ENCODE measurements at places on chromosomes 5 and 9.

GRCh38 chr9:94056442-94056974 lies 27.8 kb upstream of the PTPDC1 start:
- DNase-seq: no peak

DNA sequence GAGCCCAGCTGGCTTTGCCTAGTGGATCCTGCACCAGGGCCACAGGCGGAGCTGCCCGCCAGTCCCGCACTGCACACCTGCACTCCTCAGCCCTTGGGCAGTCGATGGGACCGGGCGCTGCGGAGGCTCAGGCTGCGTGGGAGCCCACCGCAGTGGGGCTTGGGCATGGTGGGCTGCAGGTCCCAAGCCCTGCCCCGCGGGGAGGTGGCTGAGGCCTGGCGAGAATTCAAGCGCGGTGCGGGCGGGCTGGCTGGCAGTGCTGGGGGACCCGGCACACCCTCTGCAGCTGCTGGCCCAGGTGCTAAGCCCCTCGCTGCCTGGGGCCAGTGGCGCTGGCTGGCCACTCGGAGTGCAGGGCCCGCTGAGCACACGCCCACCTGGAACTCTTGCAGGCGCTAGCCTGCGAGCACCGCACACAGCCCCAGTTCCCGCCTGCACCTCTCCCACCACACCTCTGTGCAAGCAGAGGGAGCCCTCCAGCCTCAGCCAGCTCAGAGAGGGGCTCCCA lies 125.7 kb upstream of the OTULINL start:
- no peak for DNase-seq

DNA sequence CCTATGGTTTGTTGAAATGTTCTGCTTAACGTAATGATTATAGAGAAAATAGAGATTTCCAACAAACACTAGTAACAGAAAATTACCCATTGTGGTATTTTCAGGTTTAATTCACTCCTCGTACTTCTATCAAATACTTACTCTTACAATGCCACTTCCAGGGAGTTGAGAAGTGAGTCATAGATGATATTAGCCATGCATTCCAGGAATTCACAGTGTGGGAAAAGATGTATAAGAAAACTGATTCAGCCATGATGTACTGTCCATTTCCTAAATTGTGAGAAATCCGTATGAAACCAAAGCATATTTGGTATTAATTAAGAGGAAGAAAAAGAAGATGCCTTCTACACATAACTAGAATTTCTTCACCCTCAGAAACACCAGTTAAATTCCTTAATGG lies 1854.6 kb upstream of the WWC1 start:
- DNase-seq: no peak

DNA sequence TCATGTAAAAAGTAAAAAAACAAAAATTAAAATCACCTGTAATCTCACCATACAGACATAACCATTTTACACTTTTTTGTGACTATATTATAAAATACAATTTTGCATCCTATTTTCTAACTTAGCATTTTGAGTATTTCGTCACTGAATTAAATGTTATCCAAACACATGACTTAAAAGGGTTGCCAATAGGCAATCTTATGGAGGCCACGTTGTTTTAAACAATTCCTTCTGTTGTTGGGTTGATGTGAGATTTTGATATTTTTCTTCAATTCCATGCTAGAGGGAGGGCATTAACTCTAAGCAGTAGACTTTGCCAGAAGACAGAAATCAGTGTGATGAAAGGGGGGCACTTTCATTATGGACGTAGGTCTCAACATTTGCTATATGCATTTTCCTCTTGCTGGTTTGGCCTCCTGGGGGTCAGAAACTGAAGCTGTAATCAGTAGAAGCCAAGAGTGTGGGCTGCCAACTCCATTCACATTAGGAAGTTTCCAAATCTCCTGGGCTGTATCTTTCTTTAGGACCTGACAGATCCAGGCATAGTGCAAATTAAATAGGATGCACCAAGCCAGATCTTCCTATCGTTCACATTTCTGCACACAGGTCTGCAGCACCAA lies 614.2 kb upstream of the CLINT1 start:
- DNase-seq: no peak

DNA sequence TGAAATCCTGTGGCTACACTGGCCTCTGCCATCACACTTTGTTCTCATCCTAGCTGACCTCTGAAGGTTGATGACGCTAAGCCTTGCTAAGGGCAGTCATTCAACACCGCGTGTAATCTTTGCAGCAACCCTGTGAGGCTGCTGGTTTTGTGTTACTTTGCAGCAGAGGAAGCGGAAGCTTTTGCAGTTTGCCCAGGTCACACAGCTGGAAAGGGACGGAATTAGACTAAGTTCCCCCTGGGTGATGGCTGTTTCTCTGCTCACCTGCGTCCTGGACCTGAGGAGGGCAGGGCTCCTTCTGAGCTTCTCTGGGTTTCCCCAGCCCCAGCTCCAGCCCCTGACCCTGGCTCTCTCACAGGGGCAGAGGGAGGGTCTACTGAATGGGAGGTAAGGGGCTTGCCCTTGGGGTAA lies 7.3 kb upstream of the SLC25A51 start:
- DNase-seq: no peak

DNA sequence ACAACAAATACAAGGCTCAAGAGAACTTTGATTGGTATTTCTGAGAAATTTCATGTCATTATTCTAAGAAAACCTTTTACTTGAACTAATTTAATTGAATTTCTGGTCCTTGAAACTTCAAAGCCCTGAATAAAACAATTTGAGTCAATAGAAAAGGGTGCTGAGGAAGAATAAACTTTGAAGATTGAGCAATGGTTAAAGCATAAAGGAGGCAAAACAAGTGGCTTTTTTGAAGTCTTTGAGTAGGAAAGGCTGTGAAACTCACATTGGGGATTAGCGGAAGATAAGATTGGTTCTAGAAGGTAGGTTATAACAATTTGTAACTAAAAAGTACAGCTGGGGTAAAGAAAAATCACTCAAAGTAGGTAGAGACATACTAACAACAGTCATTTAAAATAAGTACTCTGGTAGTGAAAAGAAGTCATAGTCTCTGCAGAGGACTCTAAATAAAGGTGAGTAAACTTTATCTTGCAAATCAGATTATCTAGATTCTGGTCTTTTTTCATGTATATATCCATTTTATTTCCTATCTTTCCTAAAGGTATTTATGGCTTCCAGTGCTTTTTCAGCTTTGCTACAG lies 6.4 kb upstream of the PLPP1 start:
- no peak for DNase-seq

DNA sequence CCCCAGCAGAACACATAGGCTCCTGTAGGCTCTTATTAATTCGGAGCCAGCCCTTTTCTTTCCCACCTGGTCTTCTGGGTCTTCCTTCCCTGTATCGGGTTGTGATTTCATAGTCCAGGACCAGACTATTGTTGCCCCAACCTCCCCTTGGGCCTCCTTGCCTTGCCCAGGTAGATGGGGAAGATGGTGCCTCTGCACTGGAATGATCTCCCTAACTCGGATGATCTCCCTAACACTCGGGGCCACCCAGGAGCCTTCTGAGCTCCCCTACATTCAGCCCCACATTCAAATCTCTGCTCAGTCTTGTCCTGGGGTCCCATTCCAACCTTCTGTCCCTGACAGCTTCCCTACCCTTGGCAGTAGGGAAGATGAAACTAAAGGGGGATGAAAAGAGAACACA lies 2.7 kb upstream of the IRF1 start:
- DNase-seq: no peak

- DNase-seq: no peak
These were observed 78.6 kb downstream of the AMBP start for GRCh38 chr9:113999256-114000062.

DNA sequence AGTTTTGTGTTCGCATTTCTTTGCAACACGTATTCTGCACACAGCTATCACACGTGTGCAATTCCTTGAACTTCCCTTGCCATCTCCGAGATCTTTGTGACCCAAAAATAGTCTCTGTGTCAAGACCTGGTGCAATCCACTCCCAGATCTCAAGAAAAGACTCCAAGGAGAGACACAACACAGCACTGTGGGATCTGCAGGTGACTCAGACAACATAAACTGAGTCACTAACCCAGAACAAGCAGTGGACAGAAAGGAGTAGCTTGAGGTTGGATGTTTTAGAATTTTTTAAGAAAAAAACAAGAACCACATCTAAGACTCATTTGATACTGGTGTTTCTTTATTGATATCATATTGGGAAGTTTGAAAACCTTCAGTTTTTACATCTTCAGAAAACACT lies 396.9 kb downstream of the AGTPBP1 start:
- DNase-seq: no peak

GRCh38 chr9:6052293-6052919 lies 37.0 kb upstream of the RANBP6 start:
- no peak for DNase-seq

- DNase-seq: no peak
These were observed 207.8 kb downstream of the KDM4C start for GRCh38 chr9:6965566-6965965.

GRCh38 chr5:180093651-180094382 lies 22.3 kb upstream of the RNF130 start:
- DNase-seq: no peak

- DNase-seq: no peak
These were observed 332.3 kb downstream of the TRPM3 start for GRCh38 chr9:70789086-70789485.

DNA sequence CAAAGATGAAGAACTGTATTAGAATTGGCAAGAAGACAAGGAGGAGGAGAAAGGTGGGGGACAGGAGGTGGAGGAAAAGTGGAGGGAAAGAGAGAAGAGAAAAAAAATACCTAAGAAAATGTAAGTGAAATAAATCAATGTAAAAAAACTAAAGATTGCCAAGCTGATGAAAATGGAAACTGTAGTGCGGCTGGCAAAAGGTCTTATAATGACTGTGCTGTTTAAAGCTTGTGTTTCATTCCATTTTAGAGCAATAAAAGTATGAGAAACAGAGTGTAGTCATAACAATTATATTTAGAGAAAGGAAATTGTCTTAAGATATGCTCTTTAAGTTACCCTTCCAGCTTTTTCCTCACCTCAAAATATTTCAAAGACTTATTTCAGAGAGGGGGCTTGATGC lies 670.5 kb upstream of the SEMA6A start:
- DNase-seq: no peak

DNA sequence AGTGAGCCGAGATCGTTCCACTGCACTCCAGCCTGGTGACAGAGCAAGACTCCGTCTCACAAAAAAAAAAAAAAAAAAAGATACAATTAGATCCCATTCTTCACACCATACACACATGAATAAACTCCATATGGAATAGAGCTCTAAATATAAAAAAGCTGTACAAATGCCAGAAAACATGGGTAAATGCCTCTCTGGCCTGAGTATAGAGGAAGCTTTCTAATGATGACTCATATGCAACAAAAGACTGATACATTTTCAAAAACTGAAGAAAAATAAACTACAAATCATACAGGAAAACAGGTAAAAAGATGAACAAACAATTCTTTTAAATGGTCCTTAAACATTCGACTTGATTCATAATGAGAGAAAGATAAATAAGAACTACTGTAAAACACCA lies 8.6 kb downstream of the ZFP62 start:
- no peak for DNase-seq

- DNase-seq: no peak
These were observed 5.9 kb upstream of the STC2 start for GRCh38 chr5:173333925-173334661.

DNA sequence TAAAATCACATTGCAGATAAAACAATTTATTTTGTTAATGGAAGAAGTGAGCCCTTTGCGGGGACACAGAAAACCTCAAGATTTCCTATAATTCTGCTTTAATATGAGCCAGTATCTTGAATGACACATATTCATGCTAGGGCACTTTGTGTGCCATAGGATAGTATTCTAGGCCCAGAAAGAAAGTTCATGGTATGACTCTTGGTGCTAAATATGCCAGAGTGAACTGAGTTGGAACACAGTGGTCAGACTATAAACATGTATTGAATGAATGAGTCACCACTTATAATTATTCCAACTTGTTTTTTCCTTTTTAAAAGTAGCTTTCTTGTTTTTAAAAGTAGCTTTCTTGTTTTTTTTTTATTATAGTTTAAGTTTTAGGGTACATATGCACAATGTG lies 46.0 kb downstream of the ADAMTS19 start:
- DNase-seq: no peak

DNA sequence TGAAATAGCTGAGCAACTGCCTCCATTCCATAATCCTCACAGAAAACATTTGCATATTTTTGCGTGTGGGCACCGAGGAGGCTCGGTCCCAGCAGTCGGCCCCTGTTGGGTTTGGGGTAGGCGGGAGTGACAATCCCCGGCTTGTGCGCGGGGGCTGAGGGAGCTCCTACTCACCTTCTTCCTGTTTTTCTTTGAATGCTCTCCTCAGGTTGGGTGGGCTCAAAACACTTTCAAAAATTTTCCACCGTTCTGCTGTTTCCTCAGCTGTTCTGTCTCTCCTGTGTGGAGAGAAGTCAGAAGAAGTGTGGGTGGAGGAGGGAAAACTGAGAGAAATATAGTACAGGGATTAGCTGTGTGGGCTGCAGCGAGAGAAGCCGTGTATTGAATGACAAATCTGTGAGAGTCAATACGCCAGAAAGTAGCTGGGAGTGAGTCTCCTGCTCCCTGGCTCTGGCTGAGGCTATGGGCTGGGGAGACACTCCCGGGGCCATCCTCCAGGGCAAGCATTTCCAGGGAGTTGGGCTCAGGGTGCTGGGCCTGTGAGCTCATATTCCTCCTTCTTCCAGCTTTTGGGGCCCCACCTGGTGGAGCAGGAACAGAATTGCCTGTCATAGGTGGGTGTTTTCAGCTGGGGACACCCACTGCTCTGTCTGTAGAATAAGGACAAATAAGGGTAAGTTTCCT lies 84.7 kb downstream of the CMYA5 start:
- DNase-seq: no peak

DNA sequence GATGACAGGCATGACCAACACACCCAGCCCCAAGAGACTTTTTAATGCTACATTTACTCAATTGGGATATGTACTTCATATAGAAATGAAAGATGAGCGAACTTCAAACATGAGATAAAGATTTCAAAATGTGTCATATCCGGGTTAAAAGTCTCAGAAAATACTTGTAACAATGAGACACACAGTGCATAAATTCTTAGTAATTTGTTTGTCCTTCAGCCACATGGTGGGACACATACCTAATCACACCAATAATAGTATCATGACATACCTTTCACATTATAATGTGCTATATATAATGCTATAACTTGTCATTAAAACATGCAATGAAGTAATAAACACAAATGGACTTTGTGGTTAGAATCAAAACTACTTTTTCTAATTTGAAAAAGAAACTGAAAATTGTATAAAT lies 204.7 kb upstream of the RFX3 start:
- DNase-seq: no peak

GRCh38 chr5:173317852-173318251 lies 10.4 kb downstream of the STC2 start:
- DNase-seq: no peak

GRCh38 chr5:126888175-126888574 lies 111.2 kb downstream of the LMNB1 start:
- no peak for DNase-seq

- no peak for DNase-seq
These were observed 101.6 kb downstream of the NREP start for GRCh38 chr5:111655169-111655924.

- no peak for DNase-seq
These were observed 156.2 kb downstream of the IRX1 start for GRCh38 chr5:3751846-3752245.

Measured in stimulated activated CD8-positive, alpha-beta memory T cell treated with anti-CD3 and anti-CD28 coated beads, Interleukin-4, amount 100 ng/mL, for 1 hour (primary cell).